Femur (tissue), 1 donor: ENCODE measurements at places on chromosomes 6 and 20.

- DNase-seq: no peak
Observed at GRCh38 chr6:151674578-151674977, 132.9 kb upstream of the ESR1 start.

DNA sequence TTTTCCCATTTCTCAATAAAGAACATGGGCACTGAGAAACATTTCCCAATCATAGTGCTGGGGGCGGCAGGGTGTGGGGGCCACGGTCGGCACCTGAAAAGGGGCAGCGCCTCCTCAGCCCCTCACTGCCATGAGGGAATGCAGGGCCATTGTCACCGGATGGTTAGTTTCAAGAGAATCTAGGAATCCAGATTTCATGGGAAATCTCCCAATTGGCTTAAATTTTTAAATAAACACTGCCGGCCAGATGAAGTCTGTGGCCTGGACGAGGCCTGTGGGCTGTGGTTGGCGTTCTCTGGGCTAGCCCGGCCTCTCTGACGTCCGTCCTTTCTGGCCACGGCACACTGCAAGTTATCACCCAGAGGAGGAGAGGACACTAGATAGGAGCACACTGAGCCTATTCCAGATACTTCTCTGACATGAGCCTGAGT, 25.6 kb downstream of the MANBAL start:
- peak; percentile 75 for DNase-seq

- DNase-seq: no peak
Observed at GRCh38 chr20:37144856-37145404, 34.2 kb upstream of the RPN2 start.

- DNase-seq: no peak
Observed at GRCh38 chr20:5949943-5950270, 426 bp downstream of the TRMT6 start.

DNA sequence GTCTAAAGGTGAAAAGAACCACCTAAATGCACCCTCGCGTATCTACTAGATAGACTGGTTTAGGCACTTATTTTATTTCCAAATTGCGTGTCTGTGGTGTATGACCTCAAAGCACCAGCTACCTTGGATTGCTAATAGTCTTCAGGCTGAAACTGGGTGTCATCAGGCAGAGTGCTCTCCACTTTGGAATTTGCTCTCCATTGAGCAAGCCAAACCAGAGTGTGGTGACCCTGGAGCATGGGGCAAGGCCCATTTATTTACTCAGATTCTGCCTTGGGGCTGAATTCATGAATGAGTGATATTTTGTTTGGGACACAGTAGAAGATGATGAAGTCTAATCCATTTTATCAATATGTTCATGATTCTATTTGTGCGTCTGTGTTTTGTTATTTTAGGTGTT, 812.8 kb upstream of the SLC35B3 start:
- DNase-seq: no peak

GRCh38 chr6:18260448-18261106, 3.8 kb downstream of the DEK start:
- DNase-seq: peak; percentile 36

DNA sequence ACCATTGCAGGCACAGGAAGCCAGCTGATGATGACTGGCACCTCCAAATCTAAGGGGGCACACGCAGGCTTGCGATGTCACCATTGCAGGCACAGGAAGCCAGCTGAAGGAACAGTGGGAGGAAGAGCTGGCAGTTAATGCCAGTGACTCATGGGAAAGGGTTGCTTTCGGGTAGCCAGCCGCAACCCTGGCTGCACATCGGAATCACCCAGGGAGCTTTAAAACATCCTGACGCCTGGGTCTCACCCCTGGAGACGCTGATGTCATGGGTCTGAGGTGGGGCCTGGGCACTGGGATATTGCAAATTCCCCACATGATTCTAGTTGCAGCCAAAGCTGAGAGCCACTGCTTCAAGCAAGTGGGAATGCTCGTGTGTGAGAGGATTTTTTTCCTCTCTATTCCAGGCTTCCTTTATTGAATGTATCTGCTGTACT, 16.1 kb upstream of the CCN6 start:
- DNase-seq: peak; percentile 60

- DNase-seq: no peak
Observed at GRCh38 chr6:294656-295565, 2.6 kb downstream of the DUSP22 start.

DNA sequence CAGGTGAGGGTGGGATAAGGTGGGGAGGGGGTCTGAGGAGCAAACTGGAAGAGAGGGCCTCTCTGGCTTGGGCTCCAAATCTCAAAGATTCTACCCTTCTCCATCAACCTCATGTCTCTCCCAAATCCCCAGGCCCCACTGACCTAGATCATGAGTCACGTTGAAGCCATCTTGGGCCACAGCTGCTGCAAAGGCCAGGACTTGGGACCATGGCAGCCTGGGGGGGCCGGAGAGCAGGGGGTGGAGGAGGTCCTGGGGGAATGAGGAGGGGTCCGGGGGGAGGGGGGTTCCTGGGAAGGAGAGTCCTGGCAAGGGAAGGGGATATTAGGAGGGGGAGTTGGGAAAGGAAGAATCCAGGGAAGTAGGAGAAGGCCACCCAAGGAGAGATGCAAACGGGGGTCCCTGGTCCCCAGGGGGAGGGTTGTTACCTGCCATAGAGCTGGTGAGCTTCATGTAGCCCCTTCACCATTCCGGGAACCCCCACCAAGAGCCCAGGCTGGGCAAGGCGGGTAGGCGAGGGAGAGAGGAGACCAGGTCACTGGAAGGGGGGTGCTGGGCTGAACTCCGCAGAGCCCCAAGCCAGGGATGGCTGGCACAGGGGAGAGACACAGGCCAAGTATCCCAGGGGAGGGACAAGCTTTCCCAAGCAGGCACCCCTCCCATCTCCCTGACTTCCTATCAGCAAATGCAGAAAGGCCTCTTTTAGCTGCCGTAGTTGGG, 12.7 kb downstream of the GGT7 start:
- no peak for DNase-seq

GRCh38 chr6:80234401-80234800, 127.9 kb downstream of the BCKDHB start:
- no peak for DNase-seq

DNA sequence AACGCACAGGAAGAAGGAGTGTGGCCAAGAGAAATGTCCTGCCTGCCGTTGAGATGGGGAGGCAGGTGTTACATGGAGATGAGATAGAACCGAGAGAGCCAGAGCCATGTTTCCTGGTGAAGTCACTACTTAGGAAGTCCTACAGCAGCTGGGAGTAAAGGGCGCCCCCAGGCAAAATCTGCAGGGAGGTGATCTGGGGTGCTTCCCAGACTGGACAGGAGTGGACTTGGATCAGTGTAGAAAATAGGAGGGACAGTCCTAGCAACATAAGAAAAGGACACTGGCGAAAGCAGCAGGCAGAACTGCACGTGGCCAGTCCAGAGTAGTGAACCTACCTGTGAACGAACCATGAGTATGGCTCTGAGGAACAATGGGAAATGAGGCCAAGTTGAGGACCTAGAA, 85.3 kb downstream of the CD164 start:
- no peak for DNase-seq

GRCh38 chr6:33585403-33586107, 5.5 kb upstream of the BAK1 start:
- peak; percentile 86 for DNase-seq

DNA sequence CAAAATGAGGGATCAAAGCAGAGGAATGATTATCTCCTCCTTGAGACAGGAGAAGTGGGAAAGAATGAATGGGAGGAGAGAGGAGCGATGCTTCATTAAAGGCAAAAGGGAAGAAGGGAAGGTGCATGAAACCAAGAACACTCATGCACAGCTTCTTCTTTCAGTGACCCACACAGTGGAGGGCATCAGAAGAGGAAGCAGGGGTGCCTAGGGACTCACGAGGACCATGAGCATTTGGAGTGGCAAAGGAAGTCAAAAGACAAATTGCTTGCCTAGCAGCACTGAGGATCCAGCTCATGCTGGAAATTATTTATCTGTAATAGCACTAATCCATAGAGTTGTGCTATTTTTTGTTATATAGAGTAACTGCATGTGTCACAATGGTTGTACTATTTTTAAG, 66.1 kb downstream of the SMLR1 start:
- DNase-seq: no peak

- no peak for DNase-seq
Observed at GRCh38 chr20:2287504-2287903, 8.3 kb upstream of the TGM3 start.

DNA sequence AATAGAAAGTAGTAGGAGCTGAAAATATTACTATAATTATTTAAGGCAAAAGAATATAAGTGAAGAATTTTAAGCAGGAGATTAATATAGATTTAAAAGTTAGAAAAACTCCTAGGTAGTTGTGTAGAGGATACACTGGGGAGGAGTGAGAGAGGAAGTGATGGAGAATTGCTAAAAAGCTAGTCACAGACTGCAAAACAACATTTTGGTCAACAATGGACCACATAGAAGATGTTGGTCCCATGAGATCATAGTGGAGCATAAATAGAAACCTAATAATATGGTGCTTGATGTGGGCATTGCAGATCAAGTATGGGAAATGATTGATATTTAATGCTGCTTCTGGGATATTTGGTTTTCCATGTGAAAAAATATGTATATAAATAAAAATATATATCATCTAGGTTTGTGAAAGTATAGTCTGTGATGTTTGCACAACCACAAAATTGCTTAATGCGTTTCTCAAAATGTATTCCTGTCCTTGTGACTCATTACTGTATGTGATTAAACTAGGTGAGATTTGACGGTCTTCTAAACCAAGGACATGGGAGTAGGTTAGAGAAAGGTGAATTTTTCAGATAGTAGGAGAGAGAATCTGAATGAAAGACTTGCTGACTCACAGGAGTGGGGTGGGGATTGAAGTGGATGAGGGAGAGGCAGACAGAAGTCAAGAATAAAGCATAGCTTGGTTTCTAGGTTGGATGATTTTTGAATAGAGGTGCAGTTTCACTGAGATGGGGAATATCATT, 174.0 kb downstream of the BCKDHB start:
- DNase-seq: no peak

GRCh38 chr6:29834564-29835436, 7.2 kb downstream of the HLA-G start:
- peak; percentile 37 for DNase-seq

- no peak for DNase-seq
Observed at GRCh38 chr6:109644131-109644530, 46.9 kb downstream of the AK9 start.

DNA sequence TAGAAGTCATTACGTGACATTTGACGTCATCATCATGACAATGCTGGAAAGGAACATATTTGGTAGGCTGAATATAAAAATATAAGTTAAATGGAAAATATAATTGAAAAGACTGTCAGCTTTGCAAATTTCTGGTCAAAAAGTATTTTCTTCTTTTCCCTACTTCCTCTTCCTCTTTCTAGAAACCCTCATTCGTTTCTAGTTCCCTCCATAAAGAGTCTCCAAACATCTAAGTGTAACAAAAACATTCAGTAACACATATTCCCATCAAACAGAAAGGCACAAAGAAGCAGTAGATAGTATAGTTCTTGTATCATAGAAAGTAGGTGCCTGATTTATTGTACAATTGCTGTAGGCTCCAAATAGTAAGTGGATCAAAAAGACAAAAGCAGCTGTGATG, 150.8 kb upstream of the FAM83B start:
- DNase-seq: no peak

DNA sequence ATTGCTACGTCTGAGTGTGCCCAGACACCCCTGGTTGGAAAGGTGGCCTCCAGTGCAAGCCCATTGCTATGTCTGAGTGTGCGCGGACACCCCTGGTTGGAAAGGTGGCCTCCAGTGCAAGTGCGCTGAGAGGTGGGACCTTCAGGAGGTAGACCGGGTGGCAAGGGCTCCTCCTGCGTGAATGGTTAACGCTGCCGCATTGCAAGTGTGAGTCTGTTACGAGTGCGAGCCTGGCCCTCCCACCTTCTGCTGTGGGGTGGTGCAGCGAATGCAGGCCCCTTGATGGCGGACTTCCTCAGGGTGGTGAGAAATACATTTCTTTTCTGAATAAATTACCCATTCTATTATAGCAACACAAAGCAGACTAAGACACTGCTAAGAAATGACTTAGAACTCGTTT, 208.8 kb downstream of the DLL1 start:
- no peak for DNase-seq

DNA sequence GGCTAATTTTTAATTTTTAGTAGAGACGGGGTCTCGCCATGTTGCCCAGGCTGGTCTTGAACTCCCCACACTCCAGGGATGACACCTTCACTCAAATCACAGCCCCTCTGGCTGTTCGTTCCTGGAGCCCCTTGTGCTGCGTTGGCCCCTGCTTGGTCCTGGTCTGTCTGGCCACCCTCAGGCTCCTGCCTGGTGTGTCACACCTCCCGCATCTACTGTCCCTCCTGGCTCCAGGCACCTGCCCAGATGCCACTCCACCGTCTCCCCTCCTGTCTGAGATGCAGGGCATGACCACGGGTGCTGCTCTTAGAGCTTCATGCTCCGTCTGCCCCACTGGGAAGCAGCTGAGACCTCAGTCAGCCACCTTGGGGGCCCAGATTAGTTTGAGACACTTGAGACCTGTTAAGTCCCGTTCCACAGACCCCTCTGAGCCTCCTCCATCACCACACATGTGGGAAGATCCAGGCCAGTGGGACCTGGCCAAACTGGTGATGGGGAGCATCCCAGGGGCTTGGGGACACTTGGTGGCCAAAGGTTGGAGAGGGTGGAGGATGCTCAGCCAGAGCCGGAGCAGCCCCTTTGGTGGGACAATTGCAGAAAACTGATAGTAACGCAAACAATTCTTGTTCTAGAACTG, 21.9 kb upstream of the NPBWR2 start:
- no peak for DNase-seq

GRCh38 chr6:94163877-94164276, 744.5 kb upstream of the EPHA7 start:
- no peak for DNase-seq

DNA sequence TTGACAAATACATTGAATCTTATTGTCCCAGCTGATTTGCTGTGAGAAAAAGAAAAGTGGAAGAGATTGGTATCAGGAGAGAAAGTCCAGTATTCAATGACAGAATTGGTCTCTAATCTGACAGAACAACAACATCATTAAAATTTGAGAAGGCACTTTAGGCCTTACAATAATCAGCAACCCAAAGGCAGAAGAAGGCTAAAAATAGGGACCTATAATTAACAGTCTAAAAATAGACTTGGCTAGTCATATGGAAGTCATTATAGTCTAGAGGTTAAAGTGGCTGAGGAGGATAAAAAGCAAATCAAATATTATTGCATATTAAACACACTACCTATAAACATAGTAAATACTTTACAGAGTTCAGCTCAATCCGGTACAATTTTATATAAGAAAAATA, 393.6 kb upstream of the JAG1 start:
- DNase-seq: no peak

DNA sequence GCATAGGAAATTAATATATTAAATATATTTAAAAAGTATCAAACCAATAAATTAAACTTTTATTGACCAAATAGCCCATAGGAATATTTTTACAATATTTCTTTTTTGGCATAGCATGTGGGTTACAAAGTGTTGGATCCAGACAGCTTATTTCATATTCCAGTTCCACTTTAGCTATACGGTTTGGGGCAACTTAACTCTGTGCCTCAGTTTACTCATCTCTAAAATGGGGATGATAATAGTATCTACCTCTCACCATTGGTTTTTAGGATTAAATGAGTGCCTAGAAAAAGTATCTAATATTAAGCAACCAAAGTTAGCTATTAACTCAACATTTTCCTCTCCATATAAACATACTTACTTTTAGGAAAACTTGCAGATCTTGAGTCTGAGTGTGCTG, 243.8 kb downstream of the TBC1D32 start:
- no peak for DNase-seq
